CD4-positive, alpha-beta T cell treated with Interleukin-21 for 1 hour (primary cell): ENCODE measurements at places on chromosomes 7 and 10.

GRCh38 chr10:132481690-132482089 is 55.9 kb upstream of the INPP5A start:
- no peak for DNase-seq

GRCh38 chr7:33651998-33652515 is 253.3 kb upstream of the BMPER start:
- no peak for DNase-seq

- no peak for DNase-seq
Measured at GRCh38 chr10:78436706-78437406, 403.2 kb downstream of the RPS24 start.

DNA sequence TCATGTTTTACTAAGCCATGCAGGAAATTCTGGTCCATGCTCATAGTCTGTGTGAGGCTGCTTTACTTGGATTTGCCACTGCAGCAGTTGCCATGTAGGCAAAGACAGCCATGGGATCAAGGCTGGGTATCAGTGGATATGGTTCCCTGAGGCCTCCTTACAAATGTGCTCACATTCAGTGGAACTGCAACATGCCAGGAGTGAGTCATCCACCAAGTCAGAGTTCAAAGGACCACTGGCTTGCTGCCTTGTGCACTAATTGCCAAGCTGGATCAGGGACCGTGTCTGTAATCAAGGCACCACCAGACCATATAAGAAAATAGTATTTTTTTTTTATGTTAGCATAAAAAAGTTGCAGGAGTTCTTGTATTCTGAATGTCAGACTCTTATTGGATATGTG is 101.0 kb downstream of the CDCA7L start:
- no peak for DNase-seq

DNA sequence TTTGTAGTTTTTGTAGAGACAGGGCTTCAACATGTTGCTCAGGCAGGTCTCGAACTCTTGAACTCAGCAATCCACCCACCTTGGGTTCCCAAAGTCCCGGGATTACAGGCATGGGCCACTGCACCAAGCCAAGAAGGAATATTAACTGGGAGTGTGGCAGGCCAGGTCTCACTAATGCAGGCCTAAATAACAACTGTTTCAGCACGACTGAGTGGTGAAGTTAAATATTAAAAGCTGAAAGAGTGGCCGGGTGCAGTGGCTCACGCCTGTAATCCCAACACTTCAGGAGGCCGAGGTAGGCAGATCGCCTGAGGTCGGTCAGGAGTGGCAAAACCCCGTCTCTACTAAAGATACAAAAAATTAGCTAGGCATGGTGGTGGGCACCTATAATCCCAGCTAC is 21.1 kb downstream of the CHUK start:
- no peak for DNase-seq

DNA sequence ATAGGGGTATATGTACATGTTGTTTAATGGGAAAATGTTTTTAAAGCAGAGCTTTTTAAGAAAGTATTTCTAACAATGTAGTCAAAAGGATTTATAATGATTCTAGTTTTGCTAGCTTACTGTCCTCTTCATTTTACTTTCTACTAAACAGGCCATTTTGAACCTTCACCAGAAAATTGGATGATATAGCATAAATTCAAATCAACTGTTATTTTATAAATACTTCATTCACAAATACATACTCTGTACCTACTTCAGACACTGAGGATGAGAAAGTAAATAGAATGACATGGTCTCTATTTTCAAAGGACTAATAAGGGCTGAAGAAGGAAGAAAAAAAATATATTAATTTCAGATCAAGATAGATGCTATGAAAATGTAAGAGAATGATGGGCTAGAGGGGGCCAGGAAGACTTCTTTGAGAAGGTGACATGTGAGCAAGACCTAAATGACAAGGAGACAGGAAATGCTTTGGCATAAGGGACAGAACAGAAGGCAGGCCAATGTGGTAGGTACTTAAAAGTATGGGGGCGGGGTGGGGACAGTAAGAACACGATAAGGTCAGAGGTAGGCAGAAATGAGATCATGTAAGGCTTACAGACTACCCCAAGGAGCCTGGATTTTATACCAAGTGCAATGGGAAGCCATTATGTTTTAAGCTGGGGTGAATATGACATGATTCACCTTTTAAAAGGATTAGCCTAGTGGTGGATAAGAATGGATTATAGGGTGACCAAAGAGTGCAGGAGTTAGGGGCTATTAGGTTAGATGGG is 5.2 kb downstream of the NAMPT start:
- DNase-seq: no peak

- no peak for DNase-seq
Measured at GRCh38 chr7:140594131-140594691, 46.4 kb downstream of the DENND2A start.

DNA sequence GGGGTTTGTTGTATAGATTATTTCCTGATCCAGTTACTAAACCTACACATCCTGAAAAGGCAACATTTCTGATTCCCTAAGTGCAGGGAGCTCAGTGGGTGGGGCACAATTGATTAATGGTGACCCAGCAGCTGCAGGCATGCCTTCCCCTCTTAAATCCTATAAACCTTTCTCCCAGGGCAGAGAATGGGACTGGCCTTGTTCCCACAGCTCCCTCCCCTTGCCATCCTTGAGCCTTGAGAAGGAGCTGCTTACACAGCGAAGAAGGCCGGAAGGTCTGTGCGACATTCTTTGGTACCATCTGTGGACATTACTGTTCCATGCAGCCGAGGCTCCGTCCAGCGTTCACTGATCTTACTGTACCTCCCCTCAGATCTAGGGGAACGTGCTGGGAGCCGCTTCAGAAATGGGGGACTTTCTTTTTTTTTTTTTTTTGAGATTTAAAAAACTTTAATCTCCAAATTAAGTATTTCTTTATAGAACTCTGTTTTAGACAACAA is 14.3 kb downstream of the KLF6 start:
- peak; percentile 19 for DNase-seq

DNA sequence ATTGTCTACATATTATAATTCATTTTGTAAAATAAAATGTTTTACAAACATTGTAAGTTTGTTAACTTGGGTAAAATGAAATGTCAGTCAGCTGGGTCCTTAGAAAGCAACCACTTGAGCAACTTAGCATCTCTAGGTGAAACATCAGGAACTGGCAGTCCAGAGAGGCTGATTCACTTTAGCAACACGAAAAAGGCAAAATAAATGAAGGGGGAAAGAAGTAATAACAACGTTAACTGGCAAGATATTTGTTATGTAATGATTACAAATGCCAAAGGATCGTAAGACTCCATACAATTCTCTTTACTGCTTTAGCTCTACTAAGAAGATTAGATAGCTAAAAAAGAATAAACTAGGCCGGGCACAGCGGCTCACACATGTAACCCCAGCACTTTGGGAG is 5.0 kb downstream of the PDZD8 start:
- no peak for DNase-seq

DNA sequence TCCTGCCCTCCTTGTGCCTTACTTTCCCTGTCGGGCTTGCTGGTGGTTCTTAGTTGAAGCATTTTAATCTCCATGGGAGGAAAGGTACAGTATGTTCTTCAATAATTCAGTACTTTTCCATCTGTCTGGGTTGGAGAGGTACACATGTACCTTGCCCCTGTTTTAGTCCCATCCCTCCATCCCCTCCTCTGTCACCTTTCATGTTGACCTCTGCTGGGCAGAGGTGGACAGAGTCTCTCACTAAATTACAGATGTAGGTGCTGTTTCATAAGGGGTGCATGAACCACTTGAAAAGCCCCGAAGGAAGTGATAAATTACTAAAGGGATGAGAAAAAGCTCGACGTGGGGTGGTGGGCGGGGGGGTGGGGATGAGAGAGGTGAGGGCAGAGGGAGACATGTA is 5.4 kb downstream of the AGFG2 start:
- DNase-seq: no peak

DNA sequence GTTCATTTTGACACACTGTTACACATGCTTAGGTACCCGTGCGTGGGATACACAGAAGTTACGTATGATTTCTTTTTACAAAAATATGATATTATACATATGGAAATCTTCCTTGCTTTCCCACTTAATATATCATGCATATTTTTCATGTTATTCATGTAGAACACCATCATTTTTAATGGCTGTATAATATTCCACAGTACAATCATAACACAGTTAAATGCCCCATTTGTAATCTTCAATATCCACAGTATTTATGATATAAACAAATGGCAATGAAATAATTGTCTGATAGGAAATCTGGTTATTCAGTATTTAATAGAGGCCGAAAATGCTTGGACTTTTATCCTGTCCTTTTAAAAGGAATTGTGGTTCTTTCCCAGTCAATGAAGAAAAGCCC is 23.2 kb downstream of the VIPR2 start:
- DNase-seq: no peak

DNA sequence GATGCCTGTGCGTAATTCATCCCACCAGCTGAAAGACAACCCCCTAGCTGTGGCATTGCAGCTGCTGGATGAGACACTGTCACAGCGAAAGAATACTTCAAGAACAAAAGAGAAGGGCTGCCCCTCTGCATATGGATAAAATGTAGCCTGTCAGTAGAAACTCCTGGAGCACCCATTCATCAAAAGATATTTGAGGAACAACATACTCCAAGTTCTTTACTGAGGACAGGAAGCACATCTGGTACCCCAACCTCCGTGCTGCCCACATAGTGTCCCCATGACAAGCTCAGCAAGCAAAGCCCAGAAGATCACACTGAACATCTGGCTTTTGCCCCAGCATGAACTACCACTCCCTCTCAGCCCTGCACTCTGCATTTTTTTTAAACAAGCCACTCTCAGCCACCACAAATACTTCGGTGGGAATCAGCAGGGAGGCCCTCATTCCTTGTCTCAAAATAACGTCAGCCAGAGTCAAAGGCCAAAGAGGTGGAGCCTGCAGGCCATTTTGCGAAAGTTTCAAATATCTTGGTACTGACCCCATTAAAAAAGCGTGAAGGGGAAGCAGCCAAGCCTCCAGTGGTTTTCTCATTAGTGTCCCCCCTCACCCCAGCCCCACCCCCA is 1.7 kb downstream of the CREB3L2 start:
- DNase-seq: no peak

DNA sequence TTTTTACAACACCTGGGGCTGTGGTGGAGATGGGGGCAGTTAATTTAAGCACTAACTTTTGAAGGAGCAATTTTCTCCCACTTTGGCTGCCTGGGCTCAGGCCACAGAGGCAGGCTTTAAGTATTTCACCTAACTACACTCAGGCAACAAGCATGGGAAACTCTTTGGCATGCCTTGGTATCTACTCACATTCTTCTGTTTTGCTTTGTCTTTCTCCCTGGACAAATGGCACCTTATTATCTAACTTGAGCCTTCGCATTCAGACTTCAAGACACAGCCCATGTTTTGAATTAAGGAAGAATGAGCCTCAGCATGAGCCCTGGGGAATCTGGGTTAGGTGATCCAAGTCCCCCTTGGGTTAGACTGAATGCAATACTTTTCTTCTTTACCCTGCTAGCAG is 31.8 kb upstream of the BMPER start:
- no peak for DNase-seq

- no peak for DNase-seq
Measured at GRCh38 chr10:31832261-31832660, 96.4 kb downstream of the ARHGAP12 start.

GRCh38 chr10:12504628-12505027 is 155.3 kb downstream of the CAMK1D start:
- no peak for DNase-seq

GRCh38 chr10:123904834-123905409 is 13.3 kb upstream of the CPXM2 start:
- no peak for DNase-seq

GRCh38 chr10:31816318-31816717 is 112.3 kb downstream of the ARHGAP12 start:
- no peak for DNase-seq

GRCh38 chr10:51257511-51258248 is 183.4 kb downstream of the PRKG1 start:
- DNase-seq: no peak

DNA sequence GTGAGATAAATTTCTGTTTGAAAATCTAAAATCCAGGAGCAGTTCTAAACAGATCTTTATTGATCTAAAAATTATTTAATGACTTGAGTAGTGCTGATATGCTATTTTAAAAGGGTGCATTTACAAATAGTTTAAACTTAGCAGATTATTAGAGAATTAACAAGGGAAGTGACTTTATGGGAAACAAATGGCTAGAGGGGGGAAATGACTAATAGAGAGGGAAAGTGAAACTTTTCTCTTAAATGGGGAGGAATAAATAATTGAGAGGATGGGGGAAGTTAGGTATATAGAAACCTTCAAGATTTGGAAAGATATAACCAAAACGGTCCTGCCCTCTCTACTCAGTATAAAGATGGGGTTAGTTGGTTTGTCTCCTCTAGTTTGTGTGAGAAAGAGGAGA is 90.1 kb upstream of the ARMC3 start:
- no peak for DNase-seq

DNA sequence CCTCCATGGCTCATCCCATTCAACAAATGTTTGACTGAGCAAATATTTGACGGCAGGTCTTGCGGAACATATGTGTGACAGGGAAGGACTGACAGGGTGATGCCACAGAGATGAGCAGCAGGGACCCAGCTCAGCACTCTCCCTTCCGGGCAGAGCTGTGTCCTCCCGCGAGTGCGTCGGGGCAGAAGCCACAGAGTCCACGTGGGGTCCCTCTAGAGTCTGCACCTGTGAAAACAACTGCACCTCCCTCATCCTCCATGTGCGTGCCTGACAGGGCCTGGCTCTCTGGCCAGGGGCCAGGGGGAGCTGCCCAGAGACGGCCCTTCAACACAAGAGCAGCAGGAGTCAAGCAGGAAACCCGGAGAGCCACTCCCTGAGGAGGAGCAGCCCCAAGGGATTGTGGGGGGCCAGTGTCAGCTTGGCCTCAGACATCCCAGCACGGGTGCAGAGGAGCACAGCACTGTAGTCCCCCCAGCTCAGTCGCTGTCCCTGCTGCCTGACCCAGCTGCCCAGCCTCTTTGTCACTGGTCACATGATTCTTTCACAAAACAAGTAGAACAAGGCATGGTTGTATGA is 83.6 kb upstream of the TMEM72 start:
- DNase-seq: no peak

- DNase-seq: no peak
Measured at GRCh38 chr10:34098821-34099567, 716.1 kb downstream of the PARD3 start.

GRCh38 chr10:117348236-117348635 is 27.0 kb downstream of the PDZD8 start:
- DNase-seq: no peak
